ENCODE measurements at places on chromosomes 7 and 10.
A peak's percentile ranks its signal among the peaks of the same experiment; 100 is the strongest.

DNA sequence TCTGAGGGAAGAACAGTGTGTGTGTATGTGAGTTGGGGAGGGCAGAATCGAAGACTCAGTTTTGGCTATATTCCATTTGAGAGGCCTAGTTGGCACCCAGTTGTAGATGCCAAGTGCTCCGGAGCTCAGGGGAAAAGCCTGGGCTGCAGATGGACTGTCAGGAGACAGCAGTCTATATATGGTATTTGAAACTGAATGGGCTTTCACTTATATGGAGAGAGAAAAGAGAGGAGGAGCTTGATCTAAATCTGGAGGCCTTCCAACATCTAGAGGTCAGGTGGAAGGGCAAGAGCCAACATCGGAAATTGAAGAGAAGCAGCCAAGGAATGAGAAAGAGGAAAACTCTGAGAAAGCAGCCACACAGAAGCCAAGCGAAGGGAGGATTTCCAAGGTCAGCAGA is 350.8 kb upstream of the BMPER start:
- no peak for DNase-seq

DNA sequence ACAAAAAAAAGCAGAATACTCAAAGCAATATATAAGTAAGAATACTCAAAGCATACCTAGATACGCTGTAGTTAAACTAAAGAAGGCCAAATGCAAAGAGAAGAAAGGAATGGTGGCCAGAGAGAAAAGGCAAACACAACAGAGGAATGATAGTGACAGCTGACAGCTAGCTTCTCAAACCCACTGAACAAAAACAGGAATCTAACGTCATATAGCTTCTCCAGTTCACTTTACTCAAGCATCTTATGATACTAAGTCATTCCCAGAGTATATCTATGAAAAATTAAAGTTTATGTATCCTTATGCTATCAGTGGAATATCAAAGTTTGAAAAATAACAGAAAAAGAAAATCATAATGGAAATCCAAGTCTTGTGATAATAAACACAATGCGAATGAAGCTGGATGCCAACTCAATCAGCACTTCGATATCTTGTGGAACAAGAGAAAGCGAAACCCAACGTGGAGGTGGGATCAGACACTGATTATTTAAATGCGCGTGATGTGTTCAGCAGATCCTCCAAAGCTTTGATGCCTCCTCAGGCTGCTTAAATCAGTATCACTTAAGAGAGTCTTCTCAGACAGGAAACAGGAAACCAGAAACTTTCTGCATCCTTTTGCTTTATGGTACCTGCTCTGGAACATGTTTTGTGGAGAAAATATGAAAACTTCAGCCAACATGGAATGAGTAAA is 102.8 kb downstream of the PIP4K2A start:
- no peak for DNase-seq

DNA sequence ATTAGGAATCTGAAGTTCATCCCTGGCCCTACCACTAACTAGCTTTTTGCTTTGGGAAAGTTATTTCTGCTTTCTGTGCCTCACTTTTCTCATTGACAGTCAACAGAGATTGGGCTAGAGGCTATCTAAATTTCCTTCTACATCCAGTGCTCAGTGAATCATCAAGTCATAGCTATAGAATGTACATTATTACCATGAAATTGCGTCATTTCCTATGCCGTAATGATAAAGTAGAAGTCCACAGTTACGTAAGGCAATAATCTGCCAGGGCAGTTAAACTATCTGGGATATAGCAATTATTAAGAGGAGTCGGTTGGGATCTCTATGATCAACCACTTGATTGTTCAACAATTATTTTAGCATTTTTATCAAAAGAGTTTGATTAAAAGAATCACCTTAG is 64.4 kb downstream of the ITGB8 start:
- DNase-seq, result no peak

GRCh38 chr7:26051021-26051420 is 101.0 kb upstream of the NFE2L3 start:
- no peak for DNase-seq

- no peak for DNase-seq
Observed at GRCh38 chr7:144109283-144109682, at the start of gene OR2A2. OR2A2 (plus strand) TSS chr7:144109583; CDS start chr7:144109583, 0 bp downstream.

GRCh38 chr10:32190890-32191491 is 134.8 kb upstream of the KIF5B start:
- DNase-seq, result no peak

- no peak for DNase-seq
Observed at GRCh38 chr10:132140167-132140925, 46.4 kb upstream of the DPYSL4 start.

- no peak for DNase-seq
Observed at GRCh38 chr7:28654110-28654509, 241.8 kb downstream of the CREB5 start.

DNA sequence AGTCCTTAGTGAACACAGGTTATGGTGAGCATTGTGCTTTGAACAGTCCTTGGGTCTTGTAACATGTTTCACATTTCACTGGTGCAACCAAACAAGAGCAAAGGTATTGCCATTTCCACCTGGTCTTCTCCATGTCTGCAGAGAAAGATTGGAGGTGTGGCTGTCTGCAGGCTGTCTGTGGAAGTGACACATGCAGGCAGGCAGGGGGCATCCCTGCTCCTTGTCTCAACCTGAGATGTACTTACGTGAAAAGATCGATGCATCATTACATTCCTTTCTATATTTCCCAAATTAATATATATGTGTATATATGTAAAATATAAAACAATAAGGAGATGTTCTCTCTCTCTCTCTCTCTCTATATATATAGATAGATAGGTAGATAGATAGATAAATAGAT is 54.3 kb downstream of the LRRC18 start:
- DNase-seq, result no peak

- DNase-seq, result no peak
Observed at GRCh38 chr7:69773535-69774225, 175.4 kb downstream of the AUTS2 start.

- no peak for DNase-seq
Observed at GRCh38 chr10:83753490-83753889, 385.8 kb upstream of the GHITM start.

GRCh38 chr7:87747681-87748080 is 119.5 kb downstream of the RUNDC3B start:
- DNase-seq, result no peak

- DNase-seq, result no peak
Observed at GRCh38 chr10:119523895-119524719, 18.4 kb downstream of the RGS10 start.

DNA sequence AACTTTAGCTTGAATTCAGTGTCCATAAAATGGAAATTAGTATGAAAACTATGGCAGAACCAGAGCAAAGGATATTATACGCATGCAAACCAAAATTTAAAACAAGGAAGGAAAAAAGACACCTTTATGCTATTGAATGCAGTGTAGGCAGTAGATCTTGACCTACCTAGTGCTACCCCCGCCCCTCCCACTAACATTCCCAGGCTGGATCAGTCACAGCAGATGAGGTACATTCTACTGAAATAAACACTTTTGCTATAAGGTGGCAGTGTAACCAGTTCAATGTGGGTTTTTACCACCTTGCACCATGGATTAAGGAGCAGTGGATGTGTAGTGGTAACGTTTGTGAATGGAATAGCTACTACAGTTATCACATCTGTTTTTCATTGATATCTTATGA is 27.9 kb downstream of the SRI start:
- no peak for DNase-seq

DNA sequence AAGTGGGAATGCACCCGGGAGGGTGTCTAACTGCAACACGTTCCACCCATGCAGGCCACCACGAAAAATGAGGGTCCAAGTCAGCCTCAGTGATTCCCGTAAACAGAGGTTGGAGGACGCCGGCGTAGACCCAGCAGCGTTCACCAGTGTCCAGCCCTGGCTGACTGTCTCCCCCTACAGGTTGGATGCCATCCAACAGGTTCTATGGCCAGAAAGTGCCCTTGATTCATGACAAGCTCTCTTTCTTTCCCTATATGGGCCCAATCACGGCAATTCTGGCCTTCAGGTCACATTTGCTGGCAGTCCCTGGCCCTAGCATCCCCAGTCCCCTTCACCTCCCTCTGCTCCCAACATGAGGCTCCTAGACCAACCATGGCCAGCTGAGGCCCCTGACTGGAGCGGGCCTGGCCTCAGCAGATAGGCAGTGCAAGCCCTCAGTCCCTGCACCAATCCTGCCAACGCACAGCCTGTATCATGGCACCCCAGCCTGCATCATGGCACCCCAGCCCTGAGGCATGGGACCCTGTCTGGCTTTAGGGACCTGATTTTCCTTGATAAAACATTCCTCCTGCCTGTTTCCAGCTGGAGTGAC is 227.4 kb downstream of the GRID1 start:
- DNase-seq, result peak; percentile 20

DNA sequence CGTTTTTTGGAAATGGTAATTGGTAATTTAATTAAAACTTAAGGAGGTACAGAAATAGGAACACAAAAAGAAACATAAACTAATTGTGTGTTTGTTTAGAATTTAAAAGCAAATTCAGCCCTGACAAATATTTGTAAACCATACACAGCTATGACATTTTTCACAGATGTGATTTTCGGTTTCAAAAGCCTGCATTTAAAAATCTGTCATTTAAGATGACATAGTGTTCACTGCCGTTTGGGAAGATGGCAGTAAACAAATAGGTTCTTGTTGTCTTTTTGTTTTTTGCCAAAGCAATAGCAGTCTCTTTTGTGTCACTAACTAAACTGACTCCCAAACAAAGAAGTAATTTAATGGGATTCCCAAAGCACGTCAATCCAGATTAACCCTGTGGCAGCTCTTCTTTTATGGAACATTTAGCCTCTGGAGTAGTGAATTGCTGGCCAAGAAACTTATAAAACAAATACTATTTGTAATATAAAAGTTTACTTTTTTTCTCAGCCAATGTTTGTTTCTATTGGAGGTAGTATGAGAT is 697.6 kb downstream of the PHTF2 start:
- no peak for DNase-seq

GRCh38 chr10:109676703-109677102 is 246.6 kb downstream of the XPNPEP1 start:
- DNase-seq, result no peak

Measured in stimulated activated CD4-positive, alpha-beta T cell treated with anti-CD3 and anti-CD28 coated beads, Interleukin-12 subunit alpha, Interleukin-12 subunit beta, amount 100 ng/mL, for 4 hours (primary cell).